ENCODE measurements at places on chromosomes 5 and 9.

- DNase-seq: no peak
These were observed 71.5 kb upstream of the ANXA1 start for GRCh38 chr9:73080110-73080694.

DNA sequence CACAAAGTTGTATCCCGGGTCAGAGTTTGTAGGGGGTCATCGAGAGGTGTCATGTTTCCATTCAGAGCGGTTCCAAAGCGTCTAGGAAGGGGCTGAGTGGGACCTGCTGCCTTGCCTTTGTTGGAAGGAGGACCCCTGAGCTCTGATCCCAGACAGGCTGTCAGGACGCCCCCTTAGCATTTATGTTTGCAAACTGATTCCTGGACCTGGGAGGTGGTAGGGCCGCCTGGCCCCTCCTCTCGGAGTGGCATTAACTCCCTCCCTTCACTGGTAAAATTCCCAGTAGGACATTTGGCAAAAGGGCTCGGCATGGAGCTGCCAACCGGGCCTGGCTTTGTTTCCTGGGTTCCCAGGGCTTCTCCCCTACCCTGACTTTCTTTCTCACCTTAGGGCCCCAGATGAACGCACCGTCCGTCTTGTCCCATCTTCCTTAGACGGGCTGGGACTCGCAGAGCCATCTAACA is 2.5 kb downstream of the JADE2 start:
- DNase-seq: no peak

GRCh38 chr9:38641985-38642864 is 21.8 kb upstream of the ANKRD18A start:
- DNase-seq: no peak

DNA sequence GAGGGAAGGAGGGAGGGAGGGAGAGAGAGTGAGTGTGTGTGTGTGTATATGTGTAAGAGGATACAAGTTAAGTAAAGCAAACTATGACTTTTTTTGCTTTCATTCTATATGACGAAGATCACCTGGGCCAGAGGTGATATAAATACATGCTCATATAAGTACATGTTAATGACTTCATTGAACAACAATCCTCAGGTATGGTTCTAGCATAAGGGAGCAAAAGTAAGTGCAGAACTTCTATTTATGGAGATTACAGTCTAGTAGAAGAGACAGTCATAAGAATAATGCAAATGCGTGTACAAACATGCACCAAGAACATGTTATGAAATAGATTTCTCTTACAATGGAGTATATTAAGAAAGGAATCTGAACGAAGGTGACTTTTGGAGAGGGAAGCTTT is 1804.0 kb downstream of the MAT2B start:
- no peak for DNase-seq

GRCh38 chr9:90552317-90552716 is 90.3 kb downstream of the DIRAS2 start:
- DNase-seq: no peak

GRCh38 chr5:133658327-133658726 is 46.0 kb upstream of the FSTL4 start:
- DNase-seq: no peak

DNA sequence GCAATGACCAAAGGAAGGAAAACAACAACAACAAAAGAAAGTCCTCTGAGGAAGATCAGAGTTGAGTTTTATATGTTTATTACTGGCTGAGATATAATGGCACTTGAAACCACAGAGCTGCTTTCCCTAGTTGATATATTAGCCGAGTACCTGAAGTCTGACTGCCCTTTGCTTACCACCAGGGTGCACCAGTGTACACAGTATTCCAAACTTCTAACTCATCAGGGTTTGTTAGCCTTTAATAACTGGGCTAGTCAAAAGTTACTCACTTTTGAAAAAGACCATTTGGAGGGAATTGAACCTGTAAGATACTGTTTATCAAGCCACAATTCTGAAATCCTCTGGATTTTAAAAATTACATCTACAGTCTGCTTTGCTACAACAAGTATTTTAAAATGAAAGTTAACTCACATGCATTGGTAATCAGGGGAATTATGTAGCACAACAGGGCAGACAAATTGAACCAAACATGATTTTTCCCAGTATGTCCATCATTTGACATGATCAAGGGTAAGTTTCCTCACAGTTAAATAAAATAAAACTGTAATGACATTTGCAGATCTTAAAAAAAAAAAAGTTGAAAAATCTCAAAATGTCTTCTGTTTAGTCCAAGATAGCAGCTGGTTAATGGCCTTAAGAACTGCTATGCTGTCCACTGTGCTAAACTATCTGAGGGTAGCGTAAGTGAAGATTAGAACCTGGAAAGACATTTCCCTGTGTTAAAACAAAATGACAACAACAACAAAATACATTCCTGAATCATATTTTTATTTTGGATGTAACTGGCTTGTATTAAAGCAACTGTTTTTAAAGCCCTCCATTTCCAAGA is 57.3 kb upstream of the C6 start:
- no peak for DNase-seq

GRCh38 chr5:96256795-96257470 is 176.1 kb downstream of the PCSK1 start:
- DNase-seq: no peak

- DNase-seq: peak; percentile 91
These were observed 187.0 kb downstream of the CARTPT start for GRCh38 chr5:71905834-71906711.

DNA sequence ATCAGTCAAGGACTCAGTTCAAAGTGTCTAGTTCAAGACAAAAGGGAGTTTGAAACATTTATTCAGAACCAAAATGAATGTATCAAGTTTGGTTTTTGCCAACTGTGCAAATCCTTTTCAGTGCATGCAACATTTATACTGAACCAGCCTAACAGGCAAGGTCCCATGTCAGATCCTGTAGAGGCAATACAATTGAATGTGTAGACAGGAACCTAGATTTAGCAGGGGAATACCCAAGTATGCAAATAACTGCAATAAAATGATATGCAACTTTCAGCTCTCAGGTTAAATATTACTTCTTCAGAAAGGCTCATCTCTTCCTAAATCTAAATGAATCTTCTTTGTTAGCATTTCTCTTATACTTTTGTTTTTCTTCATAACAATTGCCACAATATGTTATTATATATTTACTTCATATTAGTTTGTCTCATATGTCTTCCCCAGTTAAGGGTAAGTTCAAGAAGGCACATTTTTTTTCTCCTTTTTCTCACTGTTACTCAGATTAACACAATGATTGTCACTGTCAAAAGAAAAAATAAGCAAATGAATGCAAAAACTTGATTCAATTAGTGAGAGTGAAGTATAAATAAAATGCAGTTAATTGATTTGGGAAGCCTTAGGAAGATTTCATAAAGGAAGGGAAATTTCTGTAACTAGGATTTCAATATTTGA is 163.9 kb upstream of the RASA1 start:
- DNase-seq: no peak

GRCh38 chr5:38608874-38609273 is 52.4 kb upstream of the LIFR start:
- no peak for DNase-seq

DNA sequence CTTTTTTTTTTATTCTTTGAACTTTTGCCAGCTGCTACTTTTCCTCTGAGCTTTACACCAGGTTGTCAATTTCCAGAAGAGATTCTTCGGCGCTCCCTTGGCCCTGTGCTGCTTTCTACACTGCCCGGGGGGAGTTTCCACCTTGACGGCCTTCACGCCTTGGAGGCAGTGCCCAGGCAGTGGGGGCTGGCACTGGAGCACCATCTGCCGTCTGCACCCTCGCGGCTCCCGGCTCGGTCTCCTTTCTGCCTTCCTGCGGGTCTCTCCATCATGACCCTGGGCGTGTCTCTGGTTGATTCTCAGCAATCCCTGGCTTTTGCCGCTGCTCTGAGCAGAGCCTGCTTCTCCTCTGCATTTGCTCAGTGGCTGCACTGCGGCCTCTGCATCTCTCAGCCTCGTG is 2.9 kb downstream of the SLC6A18 start:
- DNase-seq: no peak

- DNase-seq: no peak
These were observed 42.8 kb downstream of the PPP1R2B start for GRCh38 chr5:156892864-156893263.

DNA sequence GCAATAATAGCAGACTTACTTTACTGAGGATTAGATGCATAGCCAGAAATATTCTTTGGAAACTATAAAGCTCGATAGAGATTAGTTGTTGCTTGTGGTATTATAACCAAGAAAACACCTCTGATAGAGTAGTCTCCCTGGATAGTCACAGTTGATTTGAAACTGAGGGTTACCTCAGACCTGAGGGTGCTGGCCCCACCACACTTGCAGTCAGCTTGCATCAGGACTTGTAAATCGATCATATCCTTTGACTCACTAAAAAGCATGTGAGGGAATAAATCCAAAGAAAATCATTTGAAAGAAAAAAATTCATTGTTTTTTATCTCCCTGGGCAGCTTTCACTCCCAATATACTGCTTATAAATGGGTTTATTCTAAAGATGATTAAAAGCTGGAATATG is 39.4 kb downstream of the GALNT12 start:
- no peak for DNase-seq

DNA sequence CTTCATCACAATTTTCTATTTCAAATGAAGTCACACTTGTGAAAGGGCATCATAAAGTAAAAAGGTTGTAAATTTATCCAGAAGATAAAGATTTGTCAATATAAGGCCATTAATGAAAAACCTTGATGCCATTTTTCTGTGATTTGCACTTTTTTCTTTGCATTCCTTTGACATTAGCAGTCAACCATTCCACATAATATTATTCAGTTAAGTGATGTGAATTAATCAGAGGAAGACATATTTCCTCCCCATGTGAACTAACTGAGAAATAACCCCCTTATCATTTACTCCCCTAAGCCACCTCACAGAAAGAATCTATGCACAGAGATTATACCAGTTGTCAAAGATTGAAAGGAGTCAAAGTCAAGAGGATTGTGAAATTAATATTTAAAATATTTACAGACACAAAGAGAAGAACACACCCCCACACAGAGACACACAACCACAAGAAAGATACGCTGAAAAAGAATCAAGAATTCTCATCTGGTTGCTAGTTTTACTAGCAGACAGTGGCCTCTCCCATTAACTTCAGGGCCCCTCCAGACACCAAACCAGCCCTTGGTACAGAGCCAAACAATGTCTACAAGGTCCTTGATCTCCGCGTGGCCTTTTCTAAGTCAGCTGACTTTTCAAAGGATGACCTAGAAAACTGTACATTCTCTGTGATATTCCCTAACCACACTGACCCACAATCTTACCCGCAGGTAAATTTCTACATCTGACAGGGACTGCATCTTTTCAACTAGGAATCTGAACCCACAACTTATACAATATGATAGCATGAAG is 29.5 kb downstream of the GNAQ start:
- no peak for DNase-seq

GRCh38 chr9:114777821-114778609 is 27.8 kb downstream of the TNFSF15 start:
- DNase-seq: no peak

DNA sequence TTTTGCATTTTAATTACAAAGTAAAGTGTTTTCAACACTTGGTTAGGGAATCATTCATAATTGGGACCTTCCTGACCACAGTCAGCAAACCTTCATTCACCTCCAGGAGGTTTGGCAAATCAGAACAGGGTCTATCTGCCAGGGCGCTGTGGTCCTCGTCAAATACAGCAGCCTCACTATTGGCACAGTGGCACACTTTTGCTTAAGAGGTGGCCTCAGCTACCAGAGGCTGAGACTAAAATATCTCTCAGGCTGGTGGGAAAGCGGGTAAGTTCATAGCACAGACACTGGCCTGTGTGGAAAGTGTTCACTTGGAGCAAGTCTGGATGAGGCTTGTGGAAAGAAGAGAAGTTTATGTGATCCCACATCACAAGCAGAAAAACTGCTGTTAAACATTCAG is 268.6 kb upstream of the DAPK1 start:
- DNase-seq: no peak

GRCh38 chr5:142901476-142902185 is 131.5 kb downstream of the ARHGAP26 start:
- DNase-seq: no peak

DNA sequence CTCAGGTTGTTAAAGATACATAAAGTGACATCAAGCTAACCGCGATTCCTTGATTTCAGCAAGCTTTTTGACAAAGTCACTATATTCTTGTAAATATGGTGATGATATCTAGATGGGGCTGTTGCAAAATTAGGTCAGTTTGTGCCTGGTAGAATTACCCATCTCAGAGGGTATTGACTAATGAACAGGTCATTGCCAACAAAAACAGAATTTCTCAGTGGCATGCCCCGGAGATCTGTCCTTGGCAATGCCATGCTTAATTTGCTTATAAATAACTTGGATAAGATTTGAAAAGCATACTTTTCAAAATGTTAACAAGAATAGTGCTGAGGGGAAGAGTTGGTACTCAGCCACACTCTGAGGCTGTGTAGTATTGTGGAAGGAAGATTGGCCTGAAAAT is 783.3 kb upstream of the SEMA6A start:
- no peak for DNase-seq

GRCh38 chr9:125805586-125805985 is 58.4 kb downstream of the PBX3 start:
- no peak for DNase-seq

DNA sequence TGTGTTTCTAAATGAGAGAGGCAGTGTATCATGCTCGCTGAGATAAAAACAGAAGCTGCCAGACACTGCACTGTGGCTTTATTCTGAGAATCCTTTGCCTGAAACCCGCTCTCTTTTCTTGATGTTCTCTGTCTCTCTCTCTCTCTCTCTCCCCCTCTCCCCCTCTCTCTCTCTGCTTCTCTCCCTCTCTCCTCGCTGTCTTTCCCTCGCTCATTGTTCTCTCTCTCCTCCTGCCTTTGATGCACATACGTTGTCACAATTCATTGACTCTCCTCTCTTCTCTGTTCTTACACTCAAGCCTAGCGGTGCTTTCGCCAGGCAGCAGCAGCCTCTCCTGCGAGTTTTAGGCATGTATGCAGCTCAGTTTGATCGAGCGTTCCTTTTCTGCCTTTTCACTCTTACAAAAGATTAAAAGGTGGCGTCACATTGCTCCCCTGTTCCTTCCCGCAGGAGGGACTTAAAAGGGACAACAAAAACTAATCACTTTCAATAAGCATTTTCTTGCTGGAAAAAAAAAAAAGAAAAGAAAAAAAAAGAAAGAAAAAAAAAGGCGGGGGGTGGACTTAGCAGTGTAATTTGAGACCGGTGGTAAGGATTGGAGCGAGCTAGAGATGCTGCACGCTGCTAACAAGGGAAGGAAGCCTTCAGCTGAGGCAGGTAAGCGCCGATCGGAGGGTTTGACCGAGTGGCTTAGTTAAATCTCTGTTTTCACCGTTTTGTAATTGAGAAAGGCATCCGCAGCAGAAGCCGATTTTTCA is 717.9 kb upstream of the WWC1 start:
- DNase-seq: peak; percentile 43
